Left renal pelvis (tissue), 4 donors: ENCODE measurements at places on chromosomes 11 and 22. TPM values are rescaled to one million over a fixed set of nuclear protein-coding genes. Genes with fewer than 3 reads are reported as not detected.

PANX3 gene
- polyA plus RNA-seq, result not detected

FAT3 gene
- polyA plus RNA-seq, result 16.8 TPM

GRCh38 chr11:76669901-76670484 is 554 bp downstream of the LRRC32 start:
- DNase-seq, result no peak

DNA sequence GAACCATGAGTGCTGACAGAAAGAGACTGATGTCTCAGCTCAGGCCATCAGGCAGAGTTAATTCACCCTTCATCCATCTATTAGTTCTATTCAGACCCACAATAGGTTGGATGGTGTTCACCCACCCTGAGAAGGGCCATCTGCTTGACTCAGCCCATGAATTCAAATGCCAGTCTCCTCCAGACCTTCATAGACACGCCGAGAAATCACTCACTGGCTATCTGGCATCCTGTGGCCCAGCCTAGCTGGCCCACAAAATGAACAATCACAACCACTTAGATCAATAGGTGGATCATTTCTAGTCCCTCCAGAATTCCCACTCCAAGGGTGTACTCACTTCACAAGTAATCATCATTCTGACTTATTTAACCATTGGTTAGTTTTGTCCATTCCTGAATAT is 58.2 kb downstream of the MYEOV start:
- no peak for DNase-seq

DNA sequence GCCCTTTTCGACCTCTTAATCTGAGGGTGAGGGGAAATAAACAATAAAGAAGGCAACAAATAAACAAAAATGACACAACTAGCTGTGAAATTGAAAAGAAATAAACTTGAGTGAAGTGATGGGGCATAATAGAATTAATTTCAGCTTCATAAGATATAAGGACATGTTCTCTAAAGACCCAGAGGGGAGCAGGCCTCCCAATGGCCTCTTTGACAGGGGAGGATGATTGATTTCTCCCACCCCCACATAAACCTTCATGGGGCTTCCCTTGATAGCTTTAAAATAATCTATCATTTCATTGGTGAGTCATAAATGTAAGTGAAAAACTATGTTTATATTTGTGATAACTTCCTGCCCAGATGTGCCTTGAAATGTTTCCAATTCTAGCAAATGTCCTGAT is 226.3 kb upstream of the RAG2 start:
- DNase-seq, result no peak

GRCh38 chr11:8392166-8392565 is 128.5 kb upstream of the LMO1 start:
- no peak for DNase-seq

DNA sequence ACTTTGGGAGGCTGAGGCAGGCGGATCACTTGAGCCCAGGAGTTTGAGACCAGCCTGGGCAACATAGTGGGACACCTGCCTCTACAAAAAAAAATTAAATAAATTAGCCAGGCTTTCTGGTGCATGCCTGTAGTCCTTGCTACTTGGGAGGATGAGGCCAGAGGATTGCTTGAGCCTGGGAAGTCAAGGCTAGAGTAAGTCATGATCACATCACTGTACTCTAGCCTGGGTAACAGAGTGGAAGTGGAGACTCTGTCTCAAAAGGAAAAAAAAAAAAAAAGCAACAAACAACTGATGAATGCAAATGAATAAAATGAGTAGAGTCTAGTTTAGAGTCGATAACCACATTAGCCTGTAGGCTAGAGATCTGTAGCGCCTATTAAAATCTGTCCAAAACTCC is 3.9 kb upstream of the BCL2L13 start:
- DNase-seq, result no peak
